ENCODE measurements at places on chromosomes 5 and 9.

GRCh38 chr5:163453705-163454104 is 6.2 kb downstream of the NUDCD2 start:
- DNase-seq, result no peak

- DNase-seq, result peak; percentile 81
Observed at GRCh38 chr9:135939351-135940265, 21.6 kb downstream of the UBAC1 start.

GRCh38 chr5:179195561-179196404 is 135.6 kb downstream of the ZNF354C start:
- no peak for DNase-seq

GRCh38 chr9:123322273-123323195 is 33.5 kb upstream of the CRB2 start:
- DNase-seq, result peak; percentile 69

- no peak for DNase-seq
Observed at GRCh38 chr9:75429531-75430475, 341.5 kb downstream of the OSTF1 start.
